ENCODE measurements at places on chromosomes 3 and 15.

DNA sequence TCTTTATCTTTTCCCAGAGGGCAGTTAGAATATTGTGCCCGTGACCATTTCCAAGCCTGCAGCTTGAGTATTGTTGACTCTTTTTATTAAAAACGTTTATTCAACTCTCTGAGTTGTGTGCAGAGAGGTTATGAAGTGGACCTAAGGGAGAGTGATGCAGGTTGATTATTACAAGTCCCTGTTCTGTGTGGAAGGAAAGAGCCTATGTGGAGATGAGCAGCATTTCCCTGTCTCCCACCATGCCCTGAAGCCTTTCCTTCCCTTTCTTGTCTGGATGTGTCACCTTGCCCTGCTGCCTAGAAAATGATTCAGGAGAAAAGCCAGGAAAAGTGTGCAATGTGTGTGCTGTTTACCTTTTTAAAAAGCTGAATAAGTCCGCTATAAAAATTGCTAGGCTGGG is 19.4 kb downstream of the ZPLD1 start:
- DNase-seq = no peak

- no peak for DNase-seq
Observed at GRCh38 chr3:15399970-15400369, 27.4 kb downstream of the METTL6 start.

DNA sequence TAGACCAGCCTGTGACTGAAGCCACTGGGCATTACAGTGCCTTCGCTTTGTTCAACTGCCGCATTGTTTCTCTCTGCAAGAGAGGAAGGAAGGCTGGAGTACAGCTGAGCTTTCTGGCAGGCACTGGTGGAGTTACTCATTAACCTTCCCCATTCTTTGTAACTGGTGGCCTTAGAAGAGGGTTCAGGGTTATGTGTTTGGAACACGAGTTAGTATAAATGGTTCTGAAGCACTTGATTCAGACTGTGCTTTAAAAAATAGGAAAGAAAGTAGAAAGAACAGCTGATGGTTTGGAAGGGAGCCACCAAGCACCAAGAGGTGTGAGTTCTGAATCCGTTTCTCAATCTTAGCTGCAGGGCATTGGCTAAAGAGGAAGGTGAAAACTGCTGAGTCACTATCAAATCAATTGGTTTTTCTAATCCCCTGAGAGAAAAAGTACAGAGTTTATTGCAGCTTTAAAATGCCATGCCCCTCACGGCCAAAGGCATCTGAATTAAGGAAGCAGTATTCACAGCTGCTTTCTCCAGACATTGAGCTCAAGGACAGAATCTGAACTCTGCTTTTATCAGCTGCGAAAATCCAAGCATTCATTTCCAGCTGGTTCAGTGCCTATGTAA is 3.6 kb downstream of the HGD start:
- DNase-seq = no peak

DNA sequence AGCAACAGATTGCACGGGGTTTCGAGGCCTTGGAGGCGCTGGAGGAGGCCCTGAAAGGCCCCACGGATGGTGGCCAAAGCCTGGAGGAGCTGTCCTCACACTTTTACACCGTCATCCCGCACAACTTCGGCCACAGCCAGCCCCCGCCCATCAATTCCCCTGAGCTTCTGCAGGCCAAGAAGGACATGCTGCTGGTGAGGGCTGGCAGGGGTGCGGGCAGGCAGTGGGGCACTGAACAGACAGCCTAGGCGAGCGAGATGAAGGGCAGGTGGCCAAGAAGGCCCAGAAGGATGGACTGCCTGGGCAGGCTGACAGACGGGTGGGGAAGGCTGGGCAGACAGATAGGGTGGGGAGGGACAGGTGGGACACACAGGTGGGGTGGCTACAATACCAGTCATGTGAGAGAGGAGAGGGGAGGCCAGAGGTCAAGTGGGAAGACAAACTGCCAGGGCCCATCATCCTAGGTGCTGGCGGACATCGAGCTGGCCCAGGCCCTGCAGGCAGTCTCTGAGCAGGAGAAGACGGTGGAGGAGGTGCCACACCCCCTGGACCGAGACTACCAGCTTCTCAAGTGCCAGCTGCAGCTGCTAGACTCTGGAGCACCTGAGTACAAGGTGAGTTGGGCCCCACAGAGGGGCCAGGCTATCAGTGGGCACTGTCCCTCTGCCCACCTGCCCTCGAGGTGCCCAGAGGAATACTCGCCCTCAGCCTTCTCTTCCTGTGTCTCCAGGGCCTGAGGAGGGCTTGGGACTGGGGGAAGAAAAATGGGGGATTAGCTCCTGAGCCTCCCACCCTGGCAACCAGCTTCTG is 3.1 kb downstream of the PARP3 start:
- no peak for DNase-seq

DNA sequence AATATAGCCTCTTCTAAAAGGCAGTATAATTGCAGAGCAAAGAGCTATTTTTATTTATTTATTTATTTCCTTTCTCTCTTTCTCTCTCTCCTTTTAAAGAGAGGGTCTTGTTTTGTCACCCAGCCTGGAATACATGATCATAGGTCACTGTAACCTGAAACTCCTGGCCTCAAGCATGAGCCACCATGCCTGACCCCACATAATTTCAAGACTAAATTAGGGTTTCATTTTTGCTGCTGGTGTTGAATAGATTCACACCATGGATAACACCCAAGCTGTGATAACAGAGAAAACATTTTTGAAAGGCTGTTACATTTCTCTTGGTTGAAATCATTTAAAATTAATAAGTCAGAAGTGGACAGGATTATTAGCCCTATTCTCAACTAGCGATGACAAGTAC is 131.6 kb downstream of the LEKR1 start:
- DNase-seq = no peak

All from stimulated activated CD8-positive, alpha-beta memory T cell treated with anti-CD3 and anti-CD28 coated beads, Interleukin-12 subunit alpha, Interleukin-12 subunit beta, amount 100 ng/mL, for 4 hours (primary cell).